ENCODE measurements at places on chromosomes 5 and 9.

DNA sequence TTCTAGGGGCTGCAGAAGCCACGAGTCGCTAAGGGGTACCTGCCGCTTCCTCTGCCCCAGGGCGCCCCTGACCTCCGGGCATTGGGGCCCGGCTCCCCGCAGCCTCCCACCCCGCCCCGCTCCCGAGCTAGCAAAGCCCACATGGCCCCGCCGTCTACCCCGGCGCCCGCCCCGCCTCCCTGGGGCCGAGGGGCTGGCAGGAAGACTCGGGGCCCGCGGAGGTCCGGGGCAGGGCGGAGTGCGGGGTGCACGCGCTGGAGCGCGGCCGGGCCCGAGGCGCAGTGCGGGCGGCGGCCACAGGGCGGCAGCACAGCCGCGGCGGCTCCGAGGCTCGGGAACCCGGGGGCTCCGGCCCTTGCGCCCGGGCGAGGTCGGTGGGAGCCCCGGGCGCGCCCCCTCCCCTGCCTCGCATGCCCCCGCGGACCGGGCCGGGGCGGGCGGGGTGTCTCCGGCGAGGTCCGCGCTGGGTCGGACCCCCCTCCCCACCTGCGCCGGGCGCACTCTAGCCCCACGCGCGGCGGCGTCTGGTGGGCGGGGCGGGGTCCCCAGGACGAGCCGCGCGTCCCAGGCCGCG is 6.7 kb downstream of the NRARP start:
- no peak for DNase-seq

DNA sequence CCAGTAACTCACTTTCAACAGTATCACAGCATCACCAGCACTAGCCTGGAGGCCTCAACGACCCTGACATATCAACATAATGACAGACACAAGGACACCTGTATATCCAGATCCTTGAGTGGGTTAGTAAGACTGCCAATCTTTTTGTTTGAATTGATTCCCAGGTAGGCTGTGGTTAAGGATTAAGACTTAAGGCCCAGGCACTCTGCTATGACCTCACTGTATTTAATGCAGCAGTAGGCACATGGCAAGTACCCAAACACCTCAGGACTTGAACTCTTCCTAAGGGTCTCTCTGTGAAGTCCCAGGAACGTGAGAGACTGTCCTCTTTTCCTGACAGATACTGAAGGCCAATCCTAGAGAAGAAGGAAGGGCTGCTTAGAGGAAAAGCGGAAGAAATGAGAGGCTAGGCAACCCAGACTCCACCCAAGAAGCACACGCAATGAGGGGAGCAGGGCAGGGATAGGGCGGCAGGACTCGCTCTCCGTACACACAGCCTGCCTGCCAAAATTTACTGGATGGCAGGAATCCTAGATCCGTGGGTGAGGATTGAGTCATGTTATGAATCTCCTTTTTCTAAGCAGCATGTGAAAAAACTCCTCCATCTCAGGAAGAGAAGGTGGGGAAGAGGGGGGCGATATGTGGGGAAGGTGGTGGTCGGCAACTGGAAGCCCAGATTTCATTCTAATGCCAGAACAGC is 93.4 kb downstream of the SIL1 start:
- no peak for DNase-seq

GRCh38 chr9:98380065-98380681 is 124.7 kb upstream of the TBC1D2 start:
- DNase-seq: no peak

DNA sequence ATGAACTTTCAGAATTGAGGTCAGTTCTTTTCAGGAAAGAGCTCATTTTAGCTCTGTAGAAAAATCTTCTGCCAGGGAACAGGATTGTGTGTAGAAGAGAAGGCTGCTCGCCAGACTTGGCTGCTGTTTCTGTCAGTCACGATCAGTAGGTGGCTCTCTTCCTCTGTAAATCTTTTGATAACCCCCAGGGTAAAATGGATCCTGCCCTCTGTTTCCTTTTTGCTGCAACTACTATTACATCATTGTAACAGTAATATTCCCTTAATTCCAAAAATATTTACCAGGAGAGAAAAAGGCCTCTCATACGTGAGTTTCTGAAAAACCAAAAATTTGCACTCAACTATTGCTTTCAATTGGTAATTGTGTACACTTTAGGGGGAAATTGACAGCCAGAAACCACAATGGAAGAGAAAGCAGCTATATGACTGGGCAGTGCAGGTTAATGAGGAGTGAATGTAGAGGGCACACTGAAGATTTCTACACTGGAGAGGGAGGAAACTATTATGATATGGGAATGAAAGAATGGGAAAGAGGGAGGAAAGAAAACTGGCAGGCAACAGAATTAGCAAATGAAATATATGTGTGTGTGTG is 12.3 kb downstream of the IFNA21 start:
- no peak for DNase-seq

DNA sequence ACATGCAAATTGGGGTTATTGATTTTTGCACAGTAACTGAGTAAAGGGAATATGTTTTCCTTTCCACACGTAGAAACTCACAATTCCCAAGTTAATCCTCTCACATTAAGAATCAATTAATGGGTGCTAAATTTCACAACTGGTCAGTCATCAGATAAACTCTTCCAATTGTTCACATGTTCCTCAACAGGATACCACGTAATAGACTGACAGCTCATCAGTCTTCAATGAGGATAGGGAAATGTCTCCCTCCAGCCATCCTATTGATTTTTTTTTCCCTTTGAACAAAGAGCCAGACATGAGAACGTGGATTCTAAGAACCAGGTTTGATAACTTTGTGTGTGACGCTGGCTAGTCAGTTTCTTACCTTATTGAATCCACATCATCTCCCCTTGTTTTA is 768 bp upstream of the CER1 start:
- DNase-seq: no peak

GRCh38 chr5:44952376-44952775 is 143.6 kb downstream of the MRPS30 start:
- no peak for DNase-seq

- no peak for DNase-seq
Measured at GRCh38 chr9:135228345-135228982, 141.0 kb downstream of the OLFM1 start.

DNA sequence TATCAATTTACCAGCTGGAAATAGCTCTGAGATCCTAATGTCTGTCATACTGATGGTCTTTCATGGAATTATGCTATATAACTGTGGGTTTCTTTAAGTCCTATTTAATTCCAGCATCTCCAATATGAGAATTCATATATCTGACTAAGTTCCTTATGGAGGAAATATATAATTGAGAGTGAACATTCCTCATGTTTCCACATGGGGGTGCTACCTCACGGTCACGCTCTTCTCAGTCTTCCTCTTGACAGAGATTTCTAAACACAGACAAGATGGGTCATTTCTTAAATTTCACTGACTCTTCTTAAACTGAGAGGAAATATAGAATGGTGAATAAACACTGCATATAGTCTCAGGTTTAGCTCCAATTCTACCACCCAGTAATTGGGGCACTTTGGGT is 212.1 kb downstream of the SLF1 start:
- no peak for DNase-seq

DNA sequence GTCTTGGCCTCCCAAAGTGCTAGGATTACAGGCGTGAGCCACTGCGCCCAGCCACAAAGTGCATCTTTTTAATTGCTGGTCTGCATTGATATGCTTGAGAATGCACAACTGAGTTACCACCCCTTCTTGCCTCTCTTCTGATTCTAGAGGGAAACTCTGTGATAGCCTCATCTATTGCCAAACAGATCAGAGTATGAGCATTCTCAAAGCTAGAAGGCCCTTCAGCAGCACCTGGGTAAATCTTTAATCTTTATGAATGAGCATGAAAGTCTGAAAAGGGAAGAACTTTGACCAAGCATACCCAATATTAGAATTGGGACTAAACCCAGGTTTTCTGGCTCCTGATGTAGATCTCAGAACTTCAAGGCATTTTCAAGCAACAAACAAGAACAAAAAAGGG is 298.3 kb upstream of the TNC start:
- no peak for DNase-seq

DNA sequence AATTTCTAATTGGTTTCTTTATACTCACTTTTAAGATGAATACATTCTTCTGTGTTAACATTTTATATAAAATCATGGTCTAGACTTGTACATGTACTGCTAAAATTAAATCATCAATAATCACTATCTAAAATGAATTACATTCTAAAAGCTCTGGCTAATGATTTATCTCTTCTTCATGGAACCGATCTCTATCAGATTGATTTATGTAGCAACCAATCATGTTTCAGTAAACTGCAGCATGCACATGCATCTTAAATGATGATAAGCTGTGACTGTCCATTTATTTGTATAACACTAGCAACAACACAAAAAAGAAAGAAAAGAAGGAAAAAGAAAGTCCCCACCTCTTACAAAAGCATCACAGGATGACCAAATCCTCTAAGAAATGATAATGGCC is 669.2 kb downstream of the NR2F1-AS1 start:
- DNase-seq: no peak

- no peak for DNase-seq
Measured at GRCh38 chr5:142981886-142982820, 212.0 kb downstream of the ARHGAP26 start.

- DNase-seq: no peak
Measured at GRCh38 chr5:59536875-59537274, 356.7 kb downstream of the PDE4D start.

DNA sequence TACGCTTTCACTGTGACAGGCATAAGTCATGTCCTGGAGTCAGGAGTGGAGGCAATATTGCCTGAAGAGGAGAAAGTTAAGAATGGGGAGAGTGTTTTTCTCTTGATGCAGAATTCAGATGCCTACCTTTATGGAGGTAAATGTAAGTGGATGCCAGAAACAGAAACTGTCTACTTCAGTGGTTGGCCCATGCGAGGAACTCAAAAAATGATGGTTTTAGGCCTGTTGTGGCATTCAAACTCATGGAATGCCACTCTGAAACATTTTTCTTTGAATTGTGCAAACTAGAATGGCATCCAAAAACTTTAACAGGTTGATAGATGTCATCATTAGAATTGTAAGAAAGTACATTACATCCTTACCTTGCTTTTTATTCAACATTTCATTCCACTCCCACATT is 47.7 kb upstream of the NTRK2 start:
- no peak for DNase-seq

GRCh38 chr9:87535817-87536539 is 38.3 kb downstream of the DAPK1 start:
- DNase-seq: no peak

GRCh38 chr5:77298146-77298545 is 87.7 kb downstream of the PDE8B start:
- DNase-seq: no peak

DNA sequence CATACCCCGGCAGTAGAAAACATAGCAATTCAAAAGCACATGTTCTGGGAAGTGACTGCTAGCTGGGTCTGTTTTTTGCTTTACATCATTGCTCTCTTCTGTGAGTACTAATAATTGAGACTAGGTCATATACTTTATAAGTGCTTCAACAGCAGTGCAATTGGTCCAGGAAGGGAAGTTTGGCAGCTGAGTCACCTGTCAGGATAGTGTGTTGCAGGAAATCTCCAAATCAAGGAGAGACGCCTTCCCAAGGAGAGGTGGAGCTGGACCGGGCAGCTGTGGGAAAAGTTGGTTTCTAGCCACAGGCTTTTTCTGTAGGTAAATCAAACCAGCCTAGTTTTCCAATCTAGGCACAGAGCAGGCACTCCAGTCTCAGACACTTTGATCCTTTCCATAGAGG is 330.1 kb downstream of the ENC1 start:
- DNase-seq: no peak

DNA sequence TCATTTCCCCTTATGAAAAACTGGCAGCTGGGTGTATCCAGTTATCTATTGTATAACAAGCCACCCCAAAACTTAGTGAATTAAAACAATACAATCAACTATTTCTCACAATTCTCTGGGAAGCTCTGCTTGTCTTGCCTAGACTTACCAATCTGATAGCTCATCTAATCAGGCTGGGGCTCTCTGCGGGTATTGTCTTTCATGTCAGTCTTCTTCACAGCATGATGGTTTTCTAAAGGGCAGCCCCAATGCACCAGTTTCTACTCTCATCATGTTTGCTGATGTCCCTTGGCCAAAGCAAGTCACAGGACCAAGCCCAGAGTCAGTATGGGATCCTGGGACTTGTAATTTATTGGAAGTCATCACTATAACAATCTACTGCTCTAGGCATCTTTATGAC is 433.5 kb downstream of the KIAA0825 start:
- no peak for DNase-seq

DNA sequence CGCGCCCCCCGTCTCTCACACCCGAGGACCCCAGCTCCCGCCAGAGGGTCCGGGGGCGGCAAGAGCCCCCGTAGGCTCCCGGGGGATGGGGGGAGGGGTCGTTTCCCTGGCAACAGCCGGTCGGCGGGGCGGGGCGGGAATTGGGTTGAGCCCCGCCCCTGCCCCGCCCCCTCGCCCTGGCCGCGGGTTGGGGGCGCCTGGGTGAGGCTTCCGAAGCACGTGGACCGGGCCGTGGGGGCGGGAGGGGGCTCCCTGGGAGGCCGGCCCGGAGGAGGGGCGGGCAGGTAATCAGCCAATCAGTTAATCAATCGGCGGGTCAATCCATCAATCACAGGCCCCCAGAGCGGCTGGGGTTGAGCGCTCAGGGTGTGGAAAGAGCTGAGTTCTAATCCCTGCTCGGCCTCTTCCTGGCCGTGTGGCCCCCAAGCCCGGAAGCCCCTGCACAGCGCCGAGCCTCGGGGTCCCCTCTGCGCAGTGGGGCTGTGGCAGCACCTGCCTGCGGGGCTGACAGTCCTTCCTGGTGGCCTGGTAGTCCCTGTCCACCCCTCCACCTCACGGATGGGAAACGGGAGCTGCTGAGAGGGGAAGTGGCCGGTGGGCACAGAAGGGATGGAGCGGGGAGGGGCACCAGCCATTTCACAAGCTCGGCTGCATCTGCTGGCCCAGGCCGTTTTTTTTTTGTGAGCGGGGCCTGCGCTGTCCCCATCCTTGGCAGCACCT is 174.2 kb upstream of the IER5L start:
- no peak for DNase-seq

GRCh38 chr5:17113174-17113958 is 104.1 kb upstream of the BASP1 start:
- DNase-seq: no peak

- DNase-seq: no peak
Measured at GRCh38 chr5:101370181-101370580, 467.1 kb upstream of the ST8SIA4 start.

DNA sequence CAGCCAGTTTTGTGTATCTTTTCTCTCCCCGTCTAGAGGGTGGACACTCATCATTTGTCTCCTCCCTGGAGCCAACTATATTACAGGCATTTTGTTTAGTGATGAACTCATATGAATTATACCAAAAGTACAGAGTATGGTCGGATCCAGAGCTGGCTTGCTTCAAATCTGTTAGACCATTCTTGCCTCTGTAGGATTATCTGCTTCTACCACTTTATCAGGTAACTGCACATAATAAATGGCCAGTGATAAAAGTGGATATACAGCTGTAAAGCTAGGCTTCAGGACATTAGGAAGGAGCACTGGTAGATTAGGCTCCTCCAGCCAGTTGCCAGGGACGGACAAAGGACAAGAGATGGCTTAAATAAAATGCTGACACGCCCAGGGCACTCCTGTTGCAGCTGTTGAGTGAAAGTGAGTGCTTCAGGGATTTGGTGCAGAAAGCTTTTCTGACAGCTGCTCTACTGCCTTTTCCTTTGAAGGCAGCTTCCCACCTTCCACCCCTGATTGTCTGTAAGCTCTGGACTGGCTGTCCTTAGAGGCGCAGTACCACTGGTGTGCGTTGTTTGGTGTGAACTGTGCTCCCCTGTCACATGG is 259.2 kb downstream of the PDZD2 start:
- DNase-seq: no peak

Data from SIG-M5 (cell line).